Non-pigmented ciliary epithelial cell (primary cell): ENCODE measurements at places on chromosomes 7 and 10.

- DNase-seq = no peak
Measured at GRCh38 chr7:151254851-151255250, 6.4 kb upstream of the SMARCD3 start.

DNA sequence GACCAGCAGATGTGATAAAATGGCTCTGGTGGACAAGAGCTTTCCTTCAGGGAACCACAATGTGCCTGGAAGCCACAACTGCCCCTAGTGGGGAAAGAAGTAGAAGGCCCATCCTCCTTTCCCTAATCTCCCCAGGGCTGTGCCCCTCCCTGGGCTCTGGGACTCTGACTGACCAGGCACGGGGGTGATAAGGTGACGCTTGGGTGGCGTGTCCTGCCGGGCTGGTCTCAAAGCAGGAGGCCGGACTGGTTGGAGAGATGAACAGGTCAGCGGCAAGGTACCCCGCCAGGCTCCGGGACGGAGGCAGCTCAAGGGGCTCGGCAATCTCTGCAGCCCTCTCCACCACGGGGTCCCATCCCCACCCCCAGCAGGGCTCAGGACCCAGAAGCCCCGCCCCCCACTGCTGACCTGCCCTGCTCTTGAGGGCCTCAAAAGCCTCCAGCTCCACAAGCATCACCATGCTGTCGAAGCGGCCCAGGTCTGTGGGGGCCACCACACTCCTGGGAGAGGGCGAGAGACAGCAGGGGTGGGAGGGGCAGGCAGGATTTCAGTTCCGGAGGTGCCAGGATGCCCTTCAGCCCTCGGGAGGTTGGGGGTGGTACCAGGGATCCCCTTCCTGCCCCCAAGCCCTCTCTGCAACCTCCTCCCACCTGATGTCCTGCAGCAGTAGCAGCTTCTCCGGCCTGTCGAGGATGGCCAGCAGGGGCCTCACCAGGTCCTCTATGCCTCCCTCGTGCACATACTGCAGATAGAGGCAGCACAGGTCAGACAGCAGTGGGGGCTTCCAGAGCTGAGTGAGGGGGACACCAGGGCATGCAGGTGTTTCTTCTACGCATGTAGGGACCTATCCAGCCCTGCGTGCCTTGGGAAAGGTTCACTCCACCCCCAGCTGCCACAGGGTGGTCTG is 12.2 kb downstream of the LZTS2 start:
- DNase-seq = no peak

- DNase-seq = no peak
Measured at GRCh38 chr7:84277628-84278224, 83.1 kb upstream of the SEMA3A start.

- no peak for DNase-seq
Measured at GRCh38 chr7:33893377-33893776, 12.0 kb upstream of the BMPER start.
